NCI-H526 treated with DMSO at 0.1 percent for 48 hours (cell line): ENCODE measurements at places on chromosomes 13 and 19.
A peak's percentile ranks its signal among the peaks of the same experiment; 100 is the strongest.

DNA sequence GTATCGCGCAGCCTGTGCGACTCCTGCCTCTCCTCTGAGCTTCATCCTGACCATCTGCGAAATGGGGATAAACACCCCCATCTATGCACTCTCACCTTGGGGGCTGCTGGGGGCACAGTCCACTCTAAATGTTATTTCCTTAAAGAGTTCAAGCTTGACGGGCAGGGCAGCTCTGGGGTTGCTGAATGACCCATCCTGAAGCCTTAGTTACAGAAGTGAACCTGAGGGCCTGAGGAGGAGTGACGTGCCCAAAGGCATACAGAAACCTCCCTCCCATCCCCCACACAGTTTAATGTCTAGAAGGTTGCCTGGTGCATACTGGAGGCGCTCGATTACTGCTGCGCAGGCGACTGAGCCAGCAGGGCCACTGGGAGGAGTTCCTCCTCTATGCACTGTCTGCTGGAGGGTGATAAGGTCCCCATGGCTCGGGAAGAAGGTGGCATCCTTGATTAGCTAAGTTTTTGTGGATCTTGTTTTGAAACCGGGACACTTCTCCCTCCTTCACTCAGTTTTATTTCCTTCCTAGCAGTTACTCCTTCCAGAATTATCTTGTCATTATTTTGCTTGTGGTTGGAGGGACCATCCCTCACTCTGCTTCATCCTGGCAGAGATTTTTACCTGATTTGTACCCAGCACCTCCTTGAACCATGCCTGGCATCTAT, 572 bp upstream of the FKBP8 start:
- DNase-seq = peak; percentile 24

DNA sequence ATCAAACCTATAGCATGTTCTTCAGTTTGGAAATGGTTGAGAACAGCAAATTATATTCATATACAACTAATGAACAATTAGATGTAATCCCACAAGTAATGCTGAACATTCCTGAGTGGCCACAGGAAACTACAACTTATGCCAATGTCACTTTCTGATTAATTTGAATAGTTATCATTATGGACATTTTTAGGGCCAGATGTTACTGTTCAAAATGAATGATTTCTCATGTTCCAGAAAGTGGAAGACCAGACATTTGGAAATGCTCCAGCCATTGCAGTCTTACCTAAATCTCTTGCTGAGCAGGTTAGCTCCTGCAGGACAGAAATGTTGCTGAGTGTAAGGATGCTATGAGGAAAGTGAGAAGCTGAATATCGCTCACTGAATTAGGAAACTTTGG, 819.8 kb downstream of the PCDH9 start:
- DNase-seq = no peak

- no peak for DNase-seq
These were observed 14.7 kb downstream of the NHLRC3 start for GRCh38 chr13:39052944-39053343.

- no peak for DNase-seq
These were observed 35.9 kb downstream of the ELF1 start for GRCh38 chr13:40983259-40983658.

- DNase-seq = no peak
These were observed 26.4 kb downstream of the CDK8 start for GRCh38 chr13:26280295-26280694.

DNA sequence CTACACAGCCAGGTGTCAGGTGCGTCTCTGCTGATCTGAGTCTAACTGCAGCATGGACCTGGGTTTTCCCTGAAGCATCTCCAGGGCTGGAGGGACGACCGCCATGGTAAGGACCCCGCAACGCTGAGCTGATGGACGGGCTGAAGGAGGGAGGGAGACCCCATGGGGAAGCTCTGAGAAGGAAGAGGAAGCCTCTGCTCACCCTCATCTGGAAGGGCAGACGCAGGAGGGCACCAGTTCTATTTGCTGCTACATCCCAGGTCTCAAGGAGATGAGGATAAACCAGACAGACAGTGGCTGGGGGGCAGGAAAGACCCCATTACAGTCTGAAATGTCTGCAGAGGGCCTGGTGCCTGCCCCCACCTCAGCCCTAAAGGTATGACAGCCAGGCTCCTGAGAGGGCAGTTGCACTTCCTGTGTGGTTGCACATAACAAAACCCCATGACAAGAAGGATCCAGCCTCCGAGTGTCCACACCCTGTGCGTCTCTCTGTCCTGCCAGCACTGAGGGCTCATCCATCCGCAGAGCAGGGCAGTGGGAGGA, at the start of gene LILRA2:
Gene LILRA2, plus strand, starts transcription at position 461 of the 543 bp plus-strand sequence. CDS start 89 bp downstream, outside the sequence.
- no peak for DNase-seq

- no peak for DNase-seq
These were observed 528 bp upstream of the CHST8 start for GRCh38 chr19:33621065-33621785.

- DNase-seq = no peak
These were observed 593 bp downstream of the CADM4 start for GRCh38 chr19:43638995-43639518.

GRCh38 chr13:98221234-98221633, 44.2 kb upstream of the RNF113B start:
- DNase-seq = no peak

DNA sequence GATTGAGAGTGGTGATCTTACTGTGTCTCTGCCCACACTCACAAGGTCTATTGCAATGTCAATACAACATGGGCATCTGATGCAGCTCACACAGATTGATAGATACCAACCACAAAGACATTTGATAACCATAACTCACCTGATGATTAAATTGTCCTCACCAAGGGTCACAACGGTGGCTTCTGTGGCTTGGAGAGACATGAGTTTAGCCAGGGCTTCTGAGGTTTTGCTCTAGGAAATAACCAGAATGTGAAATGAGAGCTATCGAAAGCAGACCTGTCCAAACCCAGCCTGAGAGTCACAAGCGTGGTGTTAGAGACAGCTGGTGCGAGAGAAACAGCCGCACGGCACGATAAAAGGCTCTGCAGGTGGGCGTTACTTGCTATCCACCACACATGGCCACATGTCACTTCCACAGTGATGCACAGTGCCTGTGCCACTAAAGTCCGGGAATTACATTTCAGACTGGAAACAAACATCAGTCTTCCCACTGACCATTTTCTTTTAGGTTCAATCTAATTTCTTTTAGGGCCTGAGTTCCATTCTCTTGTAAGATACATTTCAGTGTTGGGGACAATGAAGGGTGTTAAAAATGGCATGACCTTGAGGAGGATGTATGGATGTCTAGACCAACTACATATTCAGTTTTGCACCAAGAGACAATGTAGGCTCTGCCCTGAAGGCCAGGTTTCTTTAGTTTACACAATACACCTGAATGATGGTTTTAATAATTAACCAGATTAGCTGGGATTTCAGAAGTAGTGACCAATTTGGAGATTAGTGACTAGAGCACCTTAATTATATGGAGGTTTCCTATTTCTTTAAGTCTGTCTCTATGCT, 53.7 kb downstream of the ATP7B start:
- no peak for DNase-seq

DNA sequence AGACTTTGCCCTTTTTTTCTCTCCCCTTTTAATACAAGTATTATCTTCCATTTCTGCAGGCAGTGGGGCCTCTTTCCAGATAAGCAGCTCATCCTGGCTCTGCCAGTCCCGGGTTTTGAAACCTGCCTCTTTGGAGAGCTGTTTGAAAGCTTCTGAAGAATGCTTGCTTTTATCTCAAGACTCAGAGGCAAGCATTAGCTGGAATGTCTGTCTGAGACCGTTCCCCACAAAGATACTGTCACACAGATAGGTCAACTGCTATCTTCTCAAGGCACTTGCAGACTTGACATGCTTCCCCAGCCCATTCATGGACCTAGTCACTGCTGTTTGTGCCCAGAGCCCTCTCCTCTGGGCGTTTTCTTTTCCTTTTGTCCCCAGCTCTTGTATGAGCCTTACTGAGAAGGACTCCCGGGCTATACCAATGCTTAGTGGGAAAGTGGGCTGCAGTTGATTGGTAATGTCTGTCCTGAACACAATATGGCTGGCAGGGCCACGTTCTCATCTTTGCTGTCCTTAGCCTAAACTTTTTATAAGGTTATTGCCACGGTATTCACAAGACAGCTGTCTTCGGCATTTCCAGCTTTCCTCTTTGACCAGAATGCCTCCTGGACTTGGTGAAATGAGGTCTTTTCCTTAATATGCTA, 13.4 kb downstream of the SERP2 start:
- DNase-seq = no peak

DNA sequence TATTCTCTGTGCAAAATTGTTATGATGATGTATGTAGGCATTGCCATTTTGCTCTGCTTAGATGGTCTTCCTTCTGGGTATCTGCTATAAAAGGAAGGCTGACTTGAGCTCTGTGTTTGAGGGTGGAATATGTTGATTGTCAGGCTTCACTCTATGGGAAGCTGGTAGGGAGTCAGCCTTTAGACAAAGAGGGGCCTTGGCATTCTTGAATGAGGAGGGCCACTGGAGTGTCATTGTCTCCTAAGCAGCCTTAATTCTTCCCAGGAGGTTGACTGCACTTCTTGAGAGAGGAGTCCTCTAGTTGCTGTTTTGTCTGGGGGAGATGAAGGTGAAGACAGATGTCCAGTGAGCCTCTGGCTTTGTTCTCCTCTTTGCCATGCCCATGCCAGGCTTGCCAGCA, 266.8 kb downstream of the KCNRG start:
- no peak for DNase-seq

DNA sequence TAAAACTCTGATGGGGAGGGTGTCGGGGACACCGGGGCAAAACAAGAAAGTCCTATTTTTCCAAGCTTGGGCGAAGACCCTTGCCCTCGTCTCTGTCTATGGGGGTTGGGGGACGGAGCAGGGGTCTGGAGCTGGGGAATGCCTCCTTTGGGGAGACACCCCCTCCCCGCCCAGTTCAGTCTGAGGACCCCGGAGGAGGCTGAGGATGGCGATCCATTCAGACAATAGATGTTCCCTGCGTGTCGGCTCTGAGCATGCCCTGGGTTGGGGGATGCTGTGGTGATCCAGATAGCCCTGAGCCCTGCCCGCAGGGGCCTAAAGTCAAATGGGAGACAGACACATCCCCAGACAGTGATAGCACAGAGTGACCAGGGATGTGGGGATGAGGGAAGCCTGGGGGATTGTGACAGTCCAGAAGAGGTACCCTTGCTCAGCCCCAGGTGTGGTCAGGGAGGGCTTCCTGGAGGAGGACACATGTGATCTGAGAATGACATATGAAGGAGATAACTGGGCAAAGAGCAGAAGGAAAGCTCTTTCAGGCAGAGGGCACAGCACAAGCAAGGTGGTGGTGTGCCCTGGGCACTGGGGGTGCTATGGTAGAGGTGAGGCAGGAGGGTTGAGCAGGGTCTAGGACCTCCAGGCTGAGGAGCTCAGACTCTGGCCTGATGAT, 9.1 kb downstream of the LRFN3 start:
- DNase-seq = no peak

DNA sequence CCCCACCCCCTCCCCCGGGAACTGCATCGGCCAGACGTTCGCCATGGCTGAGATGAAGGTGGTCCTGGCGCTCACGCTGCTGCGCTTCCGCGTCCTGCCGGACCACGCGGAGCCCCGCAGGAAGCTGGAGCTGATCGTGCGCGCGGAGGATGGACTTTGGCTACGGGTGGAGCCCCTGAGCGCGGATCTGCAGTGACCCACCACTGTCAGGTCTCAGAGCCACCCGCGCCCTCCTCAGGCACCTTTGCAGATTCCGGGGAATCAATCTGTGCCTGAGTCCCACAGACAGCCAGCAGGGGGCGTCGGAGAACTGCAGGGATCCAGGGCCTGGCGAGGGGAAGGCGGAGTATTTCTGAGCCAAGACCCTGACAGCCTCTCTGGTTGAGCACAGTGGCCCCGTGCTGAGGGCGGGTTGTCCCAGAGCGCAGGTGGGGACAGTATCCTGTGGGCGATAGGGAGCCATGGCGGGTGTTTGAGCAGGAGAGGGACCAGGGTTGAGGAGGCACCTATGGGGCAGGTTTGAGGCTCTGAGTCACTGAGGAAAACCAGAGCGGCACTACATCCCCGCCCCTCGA, 30.4 kb upstream of the CYP4F8 start:
- DNase-seq = peak; percentile 3

DNA sequence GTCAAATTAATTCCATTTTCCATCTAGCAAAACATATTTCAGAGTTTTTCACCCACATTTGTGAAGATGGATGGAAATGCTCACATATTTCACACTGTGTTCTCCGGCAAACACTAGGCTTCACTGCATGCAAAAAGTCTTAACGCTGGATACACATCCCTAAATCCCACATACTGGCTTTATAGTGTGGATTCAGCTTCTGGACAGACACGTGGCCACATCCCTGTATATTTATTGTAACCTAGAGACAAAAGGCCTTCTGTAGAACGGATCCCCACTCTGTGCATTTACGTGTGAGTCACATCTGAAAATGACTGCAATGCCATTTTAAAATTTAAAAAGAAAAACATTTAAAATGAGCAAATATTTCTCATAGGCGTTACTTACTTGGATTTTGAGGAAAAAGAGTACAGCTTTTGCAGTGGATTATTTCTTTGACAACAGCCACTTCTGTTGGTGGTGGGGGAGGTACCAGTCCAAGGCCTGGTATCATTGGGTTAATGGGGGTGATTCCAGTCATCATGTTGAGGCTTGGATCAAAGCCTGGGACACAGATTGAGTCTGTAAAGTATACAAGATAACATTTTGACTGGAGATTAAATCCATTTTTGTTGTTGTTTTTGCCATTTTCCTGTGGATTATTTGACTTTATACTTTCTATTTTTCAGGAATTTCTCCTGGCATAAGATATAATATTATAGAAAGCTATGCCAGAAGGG, 337.7 kb downstream of the DNAJC15 start:
- no peak for DNase-seq

GRCh38 chr19:49570138-49570856, 10.1 kb downstream of the NOSIP start:
- DNase-seq = peak; percentile 58

- DNase-seq = no peak
These were observed 2.4 kb downstream of the BTBD2 start for GRCh38 chr19:2012941-2013682.

DNA sequence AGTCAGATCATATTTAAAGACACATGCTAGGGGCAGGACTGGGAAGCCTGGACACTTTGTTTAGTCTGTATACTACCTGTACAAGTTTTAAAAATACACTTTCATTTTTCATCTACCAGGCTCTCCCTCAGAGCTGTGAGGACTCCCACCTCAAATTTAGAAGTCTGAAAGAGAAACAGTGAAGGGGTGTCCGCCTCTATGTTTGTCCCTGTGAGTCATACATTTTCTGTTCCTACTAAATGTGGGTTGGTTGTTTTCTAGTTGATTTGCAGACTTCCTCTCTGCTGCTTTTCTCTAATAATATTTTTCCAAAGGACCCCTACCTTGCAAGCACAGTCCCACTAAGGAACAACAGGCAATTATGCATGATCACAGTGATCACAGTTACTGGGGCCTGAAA, 110.5 kb downstream of the ENOX1 start:
- DNase-seq = no peak
